ENCODE measurements at places on chromosomes 4 and X.

DNA sequence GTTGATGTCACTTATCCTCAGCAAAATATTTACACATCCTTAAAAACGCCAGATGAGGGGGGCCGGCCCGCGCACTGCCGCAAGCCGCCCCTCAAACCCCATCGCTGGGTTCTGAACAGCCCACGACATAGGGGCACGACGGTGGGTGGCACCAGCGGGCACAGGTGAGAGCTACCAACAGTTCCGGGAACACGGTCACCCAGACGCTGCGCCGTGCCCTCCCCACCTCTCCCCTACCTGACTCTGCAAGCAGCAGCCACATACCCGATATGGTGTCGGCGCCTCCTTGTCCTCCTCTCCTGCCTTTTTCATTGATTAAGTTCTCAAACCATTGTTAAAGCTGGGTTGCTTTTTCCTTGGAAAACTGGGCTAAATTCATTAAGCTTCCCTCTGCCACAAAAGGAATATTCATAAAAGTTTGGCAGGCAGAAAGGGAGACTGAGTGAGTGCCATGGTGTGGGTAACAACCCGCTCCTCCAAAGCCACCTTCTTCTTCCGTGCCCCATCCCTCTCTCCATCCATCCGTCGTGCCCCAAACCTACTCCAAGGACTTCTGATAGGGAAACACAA is 1.4 kb downstream of the RAI2 start:
- H3K4me3 ChIP-seq, result no peak overlapping the region
- no peaks in the 10 kb centered on the region for H3K36me3 ChIP-seq
- no peaks in the 10 kb centered on the region for H3K27me3 ChIP-seq
- H3K4me1 ChIP-seq, result no peaks in the 10 kb centered on the region

DNA sequence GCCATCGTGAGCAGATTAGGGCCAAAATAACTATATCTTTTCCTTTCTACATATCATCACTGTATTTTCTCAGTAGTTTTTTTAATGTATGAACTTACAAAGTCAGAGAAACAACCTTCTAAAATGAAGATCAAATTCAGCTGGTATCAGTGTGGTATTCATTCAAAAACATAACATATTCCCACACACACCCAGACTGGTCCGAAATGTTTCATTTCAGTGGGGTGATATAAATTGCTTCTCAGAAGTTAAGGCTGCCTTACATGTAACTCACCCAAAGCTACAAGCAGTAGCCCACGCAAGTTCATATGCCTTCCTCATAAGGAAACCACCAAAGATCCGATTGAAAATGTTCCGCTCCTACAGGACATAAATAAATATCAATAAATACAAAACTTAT is 37.8 kb downstream of the ACOT9 start:
- no peak overlapping the region for H3K4me3 ChIP-seq
- H3K36me3 ChIP-seq, result peaks cover 8% of the 10 kb centered on the region
- no peak overlapping the region for H3K27ac ChIP-seq
- DNase-seq, result no peak

DNA sequence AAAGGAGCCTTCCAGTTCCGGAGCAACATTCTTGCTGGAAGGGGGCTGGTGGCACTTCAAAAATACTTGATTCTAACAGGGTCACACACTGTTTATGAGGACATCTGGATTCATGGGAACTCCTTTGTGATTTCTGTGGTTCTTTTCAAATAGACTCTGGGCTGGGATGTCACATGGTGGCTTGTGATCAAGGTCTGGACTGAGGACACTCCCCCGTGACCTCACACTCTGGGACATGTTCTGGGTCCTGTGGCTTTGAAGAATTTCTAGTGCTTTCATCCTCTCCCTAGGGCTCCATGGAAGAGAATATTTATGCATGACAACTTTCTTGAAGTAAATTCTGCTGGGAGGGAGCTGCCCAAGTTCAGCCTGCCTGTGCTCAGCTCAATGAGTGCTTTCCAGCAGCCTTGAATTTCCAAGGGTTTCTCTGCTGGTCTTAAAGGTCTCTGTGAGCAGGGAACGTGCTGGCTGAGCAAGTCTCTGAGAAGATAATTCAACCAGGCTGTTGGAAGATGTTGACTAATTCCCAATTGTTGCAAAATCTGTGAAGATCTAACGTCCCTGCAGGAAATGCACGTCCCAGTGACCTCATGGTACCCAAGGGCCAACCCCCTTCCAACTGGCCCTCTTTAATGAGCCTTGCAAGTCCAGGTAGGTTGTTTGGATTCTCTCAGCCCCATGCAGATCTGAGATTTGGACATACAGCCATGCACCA is 36.3 kb downstream of the GPR143 start:
- H3K36me3 ChIP-seq, result no peaks in the 10 kb centered on the region
- no peak overlapping the region for H3K4me3 ChIP-seq
- H3K4me1 ChIP-seq, result no peaks in the 10 kb centered on the region
- DNase-seq, result no peak

DNA sequence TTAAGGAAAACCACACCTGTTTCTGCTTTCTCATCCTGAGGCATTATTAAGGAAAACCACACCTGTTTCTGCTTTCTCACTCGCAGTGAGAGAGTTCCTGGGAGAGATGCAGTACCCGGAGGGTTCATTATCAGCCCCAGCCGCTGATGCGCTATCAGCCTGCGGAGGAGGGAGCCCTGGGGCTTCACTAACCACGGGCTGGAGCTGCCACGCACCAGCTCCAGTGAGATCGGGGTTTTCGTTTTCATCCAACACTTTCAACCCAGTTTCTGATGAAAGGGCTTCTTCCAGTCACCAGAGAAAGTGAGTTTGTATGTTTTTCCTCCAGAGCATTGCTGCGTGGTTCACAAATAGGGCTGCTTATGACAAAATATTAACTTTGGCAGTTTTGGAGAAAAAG is 93.2 kb upstream of the PRKX start:
- peak; percentile 33 for DNase-seq
- H3K4me1 ChIP-seq, result peaks cover 6% of the 10 kb centered on the region
- no peaks in the 10 kb centered on the region for H3K27me3 ChIP-seq
- no peak overlapping the region for H3K27ac ChIP-seq

DNA sequence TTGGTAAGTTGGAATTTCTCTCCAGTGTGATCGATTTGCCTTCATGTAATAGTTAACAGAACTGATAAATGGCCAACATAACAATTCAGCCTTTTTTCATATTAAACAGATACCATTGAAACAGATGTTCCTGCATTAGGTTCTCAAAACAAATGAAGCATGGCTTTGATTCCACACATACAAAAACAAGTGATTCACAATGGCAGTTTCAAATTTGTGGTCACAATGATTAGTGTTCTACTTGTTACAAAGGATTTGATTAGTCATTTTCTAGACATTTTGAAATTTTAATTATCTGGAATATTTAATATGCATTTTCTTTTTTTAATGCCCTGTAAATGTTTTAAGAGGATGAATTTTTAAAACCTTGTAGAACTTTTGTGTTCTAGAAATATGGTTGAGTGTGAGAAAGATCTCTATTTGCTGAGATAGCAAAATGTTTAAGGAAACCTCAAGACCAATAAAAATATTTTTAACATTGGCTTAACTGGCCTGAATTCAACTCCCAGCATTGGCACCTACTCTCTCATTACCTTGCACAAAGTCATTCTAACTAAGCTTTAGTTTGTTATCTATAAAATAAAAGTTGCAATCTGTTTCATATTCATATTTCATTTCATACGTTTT is 18.9 kb upstream of the GLRA3 start:
- H3K36me3 ChIP-seq, result no peaks in the 10 kb centered on the region
- no peak overlapping the region for H3K4me3 ChIP-seq
- H3K4me1 ChIP-seq, result no peaks in the 10 kb centered on the region
- no peak for DNase-seq
- H3K27me3 ChIP-seq, result no peaks in the 10 kb centered on the region
- no peak overlapping the region for H3K27ac ChIP-seq
